ENCODE measurements at places on chromosomes 7 and 10.

DNA sequence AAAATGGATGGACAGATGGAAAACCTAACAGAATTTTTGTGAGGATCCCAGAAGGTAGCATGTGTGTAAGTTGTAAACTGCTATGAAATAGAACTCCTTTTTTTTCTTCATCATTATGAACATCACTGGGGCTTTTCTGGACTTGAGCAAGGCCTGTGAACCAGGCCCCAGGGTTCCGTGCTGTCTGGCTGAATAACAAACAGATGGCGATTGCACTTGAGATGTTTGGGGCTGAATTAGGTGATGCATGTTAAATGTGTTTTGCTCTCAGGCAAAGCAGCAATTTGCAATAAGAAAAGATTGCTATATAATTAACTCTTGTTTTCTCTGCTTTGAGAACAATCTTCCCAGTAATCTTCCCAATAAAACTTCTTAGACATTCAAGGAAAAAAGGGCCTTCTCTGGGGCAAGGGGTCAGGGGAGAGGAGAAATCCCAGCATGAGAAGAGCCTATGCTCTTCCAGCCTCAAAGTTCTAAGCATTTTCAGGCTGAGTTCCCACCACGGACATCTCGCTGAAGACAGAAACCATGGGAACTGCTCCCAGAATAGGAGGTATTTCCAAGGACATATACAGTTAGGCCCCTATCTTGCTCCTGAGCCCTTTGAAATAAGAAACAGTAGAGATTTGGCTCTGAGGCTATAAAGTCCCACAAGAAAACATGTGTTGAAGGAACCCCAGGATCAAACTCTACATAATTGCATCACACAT, 98.7 kb downstream of the ITIH5 start:
- no peak for DNase-seq

DNA sequence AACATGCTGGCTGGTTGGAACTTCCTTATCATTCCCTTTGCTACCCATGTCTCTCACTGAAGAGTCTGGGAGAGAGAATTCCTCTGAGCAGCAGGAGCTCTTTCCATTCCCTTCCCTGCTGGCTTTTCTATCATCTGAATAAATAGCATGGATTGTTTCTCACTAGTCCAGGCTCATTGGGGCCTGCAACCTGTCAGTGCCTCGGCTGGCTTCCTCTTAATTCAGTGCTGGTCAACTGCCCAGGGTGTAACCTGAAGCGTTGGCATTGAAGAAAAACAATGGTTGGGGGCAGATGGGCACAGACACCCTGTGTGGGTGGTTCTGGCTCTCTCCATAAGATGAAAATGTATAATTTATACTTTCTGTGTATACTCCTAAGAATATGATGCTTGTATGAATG, 155.6 kb downstream of the ANLN start:
- no peak for DNase-seq

DNA sequence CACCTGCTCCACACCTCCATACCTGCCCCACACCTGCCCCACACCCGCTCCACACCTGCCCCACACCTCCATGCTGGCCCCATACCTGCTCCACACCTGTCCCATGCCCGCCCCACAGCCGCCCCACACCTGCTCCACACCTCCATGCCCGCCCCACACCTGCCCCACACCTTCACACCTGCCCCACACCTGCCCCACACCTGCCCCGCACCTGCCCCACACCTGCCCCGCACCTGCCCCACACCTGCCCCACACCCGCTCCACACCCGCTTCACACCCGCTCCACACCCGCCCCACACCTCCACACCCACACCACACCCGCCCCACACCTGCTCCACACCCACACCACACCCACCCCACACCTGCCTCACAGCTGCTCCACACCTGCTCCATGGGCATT, 53.0 kb downstream of the PARP12 start:
- DNase-seq, result no peak

- no peak for DNase-seq
Observed at GRCh38 chr10:12772797-12773587, 228.5 kb downstream of the CCDC3 start.

GRCh38 chr7:124596881-124597280, 168.7 kb downstream of the GPR37 start:
- DNase-seq, result no peak

GRCh38 chr10:107666214-107666613, 501.7 kb upstream of the SORCS1 start:
- DNase-seq, result no peak

DNA sequence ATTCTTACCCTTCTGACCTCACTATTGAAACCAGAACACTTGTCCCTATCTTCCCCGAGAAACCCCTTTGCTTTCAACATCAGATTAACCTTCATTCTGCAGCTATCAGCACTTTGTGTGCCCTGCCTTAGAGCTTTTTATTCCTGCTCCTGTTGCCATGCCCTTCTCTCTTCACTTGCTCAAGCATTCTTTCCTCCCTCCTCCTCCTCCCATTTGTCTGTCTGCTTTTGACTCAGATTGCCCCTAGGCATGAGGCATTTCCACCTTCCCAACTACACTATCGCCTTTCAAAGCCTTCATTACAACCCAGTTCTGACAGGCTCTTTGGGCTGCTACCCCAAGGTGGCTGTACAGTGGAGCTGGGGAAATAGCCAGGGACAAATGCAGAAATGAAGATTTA, 143.3 kb downstream of the SLC25A13 start:
- no peak for DNase-seq

All from stimulated activated CD8-positive, alpha-beta memory T cell treated with anti-CD3 and anti-CD28 coated beads, Interleukin-12 subunit alpha, Interleukin-12 subunit beta, amount 100 ng/mL, for 1 hour (primary cell).